ENCODE measurements at places on chromosomes 6 and 20. TPM values are rescaled to one million over a fixed set of nuclear protein-coding genes. Genes with fewer than 3 reads are reported as not detected.

DNA sequence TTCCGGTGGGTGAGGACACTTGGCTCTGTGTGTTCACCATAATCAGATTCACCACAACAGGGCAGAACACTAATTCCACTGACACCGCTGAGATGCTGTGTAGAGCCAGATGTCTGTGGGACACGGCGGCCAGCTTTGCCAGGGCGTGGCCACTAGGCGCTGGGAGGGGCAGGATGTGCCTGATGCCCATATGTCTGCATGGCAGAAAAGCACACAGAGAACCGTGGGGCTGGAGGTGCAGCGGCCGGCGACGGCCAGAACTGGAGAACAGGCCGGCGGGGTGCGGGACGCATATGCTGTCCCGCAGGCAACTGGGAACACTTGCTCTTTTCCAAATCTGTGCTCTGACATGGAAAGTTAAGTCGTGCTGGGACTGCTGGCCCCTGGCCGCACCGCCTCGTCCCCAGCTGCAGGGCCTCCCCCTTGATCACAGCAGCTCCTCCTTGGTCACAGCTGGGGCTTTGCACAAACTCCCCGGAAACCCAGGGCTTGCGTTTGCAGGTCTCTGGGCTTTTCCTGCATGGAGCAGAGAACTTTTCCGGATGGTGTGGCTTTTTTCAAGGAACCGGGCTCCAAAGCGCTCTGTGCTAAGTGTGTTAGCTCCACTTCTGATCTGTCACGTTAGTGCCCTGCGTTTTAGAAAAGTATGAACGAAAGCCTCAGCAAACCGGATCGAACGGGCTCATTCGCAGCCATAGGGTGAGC is 31.1 kb downstream of the NTSR1 start:
- DNase-seq: peak; percentile 66

DNA sequence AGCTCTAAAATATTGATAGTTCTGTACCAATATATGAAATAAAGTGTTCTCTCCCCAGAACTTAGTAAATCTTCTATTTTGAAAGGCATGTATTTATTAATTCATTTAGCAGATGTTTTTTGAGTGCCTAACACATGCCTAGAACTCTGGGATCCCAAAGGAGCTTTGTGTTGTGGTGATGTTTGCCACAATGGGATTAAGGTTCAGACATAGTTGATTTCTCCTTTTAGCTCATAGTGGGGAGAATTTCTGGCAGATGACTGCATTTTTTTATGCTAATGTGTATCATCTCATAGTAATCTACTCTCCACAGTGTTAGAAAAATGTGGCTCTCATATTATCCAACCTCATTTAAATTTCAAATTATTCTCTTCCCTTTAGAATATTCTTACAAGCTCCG is 21.7 kb downstream of the MYB start:
- no peak for DNase-seq

DNA sequence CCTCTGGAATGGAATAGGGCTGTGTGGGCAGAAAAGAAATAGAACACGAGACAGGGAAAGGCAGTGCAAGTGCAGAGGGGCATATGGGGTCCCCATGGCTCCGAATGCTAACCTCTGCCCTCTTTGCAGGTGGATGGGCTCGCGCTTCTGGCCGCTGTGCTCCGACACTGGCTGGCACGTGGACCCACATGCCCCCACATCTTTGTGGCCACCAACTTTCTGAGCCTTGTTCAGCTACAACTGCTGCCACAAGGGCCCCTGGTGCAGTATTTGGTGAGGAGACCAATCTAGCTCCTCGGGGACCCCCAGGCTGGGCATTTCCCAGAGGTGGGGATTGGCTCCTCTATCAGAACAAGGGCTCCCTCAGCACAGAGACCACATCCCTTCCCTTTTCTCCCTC is 1.1 kb upstream of the SAPCD1 start:
- no peak for DNase-seq

Gene PTPRK
- total RNA-seq: 121 TPM

Gene HLA-DQA1
- total RNA-seq: 45.0 TPM

- no peak for DNase-seq
These were observed 122.2 kb upstream of the FAM184A start for GRCh38 chr6:119200512-119201175.

GRCh38 chr6:37170273-37171200 is 585 bp downstream of the PIM1 start:
- DNase-seq: peak; percentile 64

- DNase-seq: no peak
These were observed 20.5 kb downstream of the NCR2 start for GRCh38 chr6:41355952-41356351.

Gene PLA2G7
- total RNA-seq: 0.70 TPM

Gene PROKR2
- total RNA-seq: not detected

GRCh38 chr6:51025082-51025777 is 206.6 kb downstream of the TFAP2B start:
- no peak for DNase-seq

DNA sequence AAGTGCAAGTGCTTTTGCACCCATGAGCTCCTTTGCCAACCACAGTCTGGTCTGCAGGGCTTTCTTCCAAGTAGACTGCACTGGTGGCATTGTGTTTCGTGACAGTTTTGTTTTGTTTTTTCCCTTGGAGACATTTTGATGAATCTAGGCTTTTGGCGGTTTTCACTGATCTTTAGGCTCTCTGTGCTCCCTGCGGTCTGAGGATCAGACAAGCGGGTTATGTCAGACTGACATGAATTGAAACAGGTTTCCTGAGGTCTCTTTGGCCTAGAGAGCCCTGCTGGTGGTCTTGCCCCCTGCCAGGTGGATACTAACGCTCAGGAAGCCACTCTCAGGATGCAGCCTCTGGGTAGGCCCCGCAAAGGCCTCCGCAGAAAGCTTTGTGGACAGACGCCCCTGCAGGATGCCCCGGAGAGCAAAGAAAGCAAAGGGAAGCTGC is 555.4 kb upstream of the AGPAT4 start:
- no peak for DNase-seq

Gene POU5F1
- 6.3 TPM for total RNA-seq

DNA sequence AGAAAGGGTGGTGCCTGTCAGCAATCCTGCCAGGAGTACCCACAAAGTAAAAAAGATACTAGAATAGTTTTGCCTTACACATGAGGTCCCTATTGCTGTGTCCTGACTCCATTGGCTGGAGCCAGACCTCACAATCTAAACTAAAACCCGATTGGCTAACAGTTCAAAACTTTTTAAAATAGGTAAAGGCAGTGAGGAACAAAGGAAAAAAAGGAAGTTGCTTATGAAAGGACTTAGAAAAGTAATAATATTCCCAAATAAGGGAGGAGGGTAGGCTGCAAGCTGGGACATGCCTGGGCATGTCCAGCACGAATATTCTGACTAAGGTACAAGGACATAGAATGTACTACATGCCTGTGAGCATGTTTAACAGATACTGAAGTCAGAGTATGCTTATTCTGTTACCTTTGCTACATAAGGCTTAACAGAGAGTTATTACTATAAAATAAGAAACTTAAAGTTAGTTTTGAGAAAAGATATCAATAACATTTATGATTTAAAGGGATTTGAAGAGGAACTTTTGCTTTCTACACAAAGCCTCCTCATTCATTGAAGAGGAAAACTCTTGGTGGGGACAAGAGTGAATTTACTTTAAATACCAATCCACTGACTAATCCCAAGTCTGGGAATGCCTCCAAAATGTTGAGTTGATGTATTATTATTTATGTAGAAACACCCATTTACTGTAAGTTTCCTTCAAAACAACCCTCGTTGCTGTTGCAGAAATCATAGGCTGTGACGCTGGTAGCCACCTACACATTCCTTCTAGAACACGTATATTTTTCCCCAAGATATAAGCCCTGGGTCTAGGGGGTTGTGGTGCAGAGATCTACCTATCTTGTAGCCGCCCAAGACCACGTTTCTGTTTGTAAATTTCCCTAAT is 8.2 kb upstream of the MTHFD1L start:
- DNase-seq: no peak

DNA sequence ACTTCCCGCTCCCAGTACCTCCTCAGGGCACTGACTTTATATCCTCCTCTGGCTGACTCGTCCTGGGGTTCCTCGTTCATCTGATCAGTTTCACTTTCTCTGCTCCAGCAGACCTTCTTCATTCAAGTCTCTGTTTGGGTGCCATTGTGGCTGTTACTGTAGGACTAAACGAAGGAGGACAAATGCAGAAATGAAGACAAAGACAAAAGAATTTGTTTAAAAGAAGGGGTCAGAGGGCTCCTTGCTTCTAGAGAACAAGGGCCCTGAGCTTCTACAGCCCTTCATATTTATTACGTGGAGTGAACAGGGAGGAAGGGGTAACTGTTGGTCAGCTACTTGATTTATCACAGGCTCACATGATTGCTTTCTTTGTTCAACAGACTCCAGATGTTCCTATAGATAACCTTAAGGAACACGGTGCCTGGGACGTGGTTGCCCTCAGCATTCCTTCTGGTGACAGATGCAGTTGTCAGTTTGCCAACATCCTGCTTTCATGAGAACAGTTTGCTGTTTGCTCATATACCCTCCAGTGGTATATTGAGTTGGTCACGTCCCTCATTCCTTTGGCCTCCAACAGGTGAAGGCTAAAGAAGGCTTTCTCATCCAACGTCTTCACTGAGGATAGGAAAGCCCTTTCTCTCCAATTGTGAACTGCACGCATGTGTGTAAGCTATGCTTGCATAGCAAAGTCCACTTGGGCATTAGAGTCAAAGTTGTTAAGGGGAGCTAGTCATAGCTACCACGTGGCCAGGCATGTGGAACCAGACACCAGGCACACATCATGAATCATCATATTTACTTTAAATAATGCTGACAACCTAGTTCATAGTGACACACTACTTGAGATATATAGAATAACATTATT is 69.1 kb upstream of the BTN3A2 start:
- peak; percentile 29 for DNase-seq

DNA sequence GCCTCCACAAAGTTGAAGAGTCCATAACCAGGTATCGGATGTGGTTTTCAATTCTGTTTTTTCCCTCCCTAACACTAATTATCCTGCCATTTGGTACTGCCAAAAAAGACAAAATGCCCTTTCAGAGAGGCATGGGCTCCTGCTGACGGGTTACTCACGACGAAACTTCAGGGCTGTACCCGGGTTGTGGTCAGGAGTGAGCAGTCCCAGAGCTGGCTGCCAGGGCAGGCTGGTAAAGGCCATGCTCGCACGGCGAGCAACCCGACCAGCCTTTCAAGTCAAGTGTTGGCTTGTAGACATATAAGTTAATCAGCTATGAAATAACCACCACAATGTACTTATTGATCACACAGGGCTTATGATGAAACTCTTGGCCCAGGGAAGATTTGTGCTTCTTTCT is 152.5 kb downstream of the FOXC1 start:
- DNase-seq: no peak

Gene KCNS1
- total RNA-seq: not detected

GRCh38 chr20:13382786-13383185 is 161.7 kb downstream of the ISM1 start:
- DNase-seq: no peak

Gene C20orf202
- total RNA-seq: 0.59 TPM

GRCh38 chr6:124947971-124948451 is 14.2 kb upstream of the RNF217 start:
- DNase-seq: no peak

Gene CD24
- 2,100 TPM for total RNA-seq

GRCh38 chr6:170093658-170094596 is 197.0 kb downstream of the DLL1 start:
- peak; percentile 21 for DNase-seq

- no peak for DNase-seq
These were observed 211.0 kb downstream of the NFATC2 start for GRCh38 chr20:51331481-51331880.

GRCh38 chr20:12698817-12699216 is 310.0 kb upstream of the SPTLC3 start:
- DNase-seq: no peak

GRCh38 chr20:23915844-23916243 is 36.3 kb upstream of the CST5 start:
- DNase-seq: no peak

Gene TCP1
- 172 TPM for total RNA-seq
